ENCODE measurements at places on chromosomes 6 and 20.

DNA sequence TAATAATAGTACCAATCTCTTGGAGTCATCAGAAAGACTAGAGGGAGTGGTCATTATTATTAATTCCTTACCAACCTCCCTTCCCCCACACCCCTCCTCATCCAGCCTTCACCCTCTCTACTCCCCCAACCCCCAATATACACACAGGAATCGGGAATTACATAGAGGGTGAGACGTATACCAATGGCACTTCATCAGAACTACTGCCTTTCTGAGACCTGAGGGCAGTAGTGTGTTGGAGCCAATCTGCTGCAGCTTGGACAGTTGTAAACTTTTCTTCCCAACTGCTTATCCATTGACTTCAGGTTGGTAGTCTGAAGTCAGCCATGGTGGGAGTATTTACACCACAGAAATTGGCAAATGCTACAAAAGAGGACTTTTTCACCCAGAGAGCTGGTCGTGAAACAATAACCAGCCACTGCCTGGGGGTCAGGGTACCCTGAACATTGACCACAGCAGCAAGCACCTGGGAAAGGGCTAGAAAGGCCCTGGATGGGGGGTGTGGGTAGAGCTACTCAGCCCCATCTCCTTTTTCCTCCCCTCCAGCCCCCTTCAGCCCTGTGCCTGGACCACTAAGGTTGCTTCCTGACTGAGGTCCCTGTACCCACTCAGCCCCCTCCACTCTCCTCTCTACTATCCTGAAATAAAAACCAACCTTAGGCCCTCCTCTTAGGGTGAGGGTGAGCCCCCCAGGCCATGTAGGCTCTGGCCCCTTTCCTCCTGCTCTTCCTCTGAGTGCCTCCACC, 161.5 kb downstream of the MRPL14 start:
- no peak for DNase-seq

GRCh38 chr6:98946879-98947410, 801 bp downstream of the FBXL4 start:
- peak; percentile 46 for DNase-seq

- DNase-seq = no peak
Observed at GRCh38 chr20:49964964-49965780, 17.6 kb upstream of the SNAI1 start.

GRCh38 chr6:24897186-24897585, 38.6 kb downstream of the RIPOR2 start:
- no peak for DNase-seq

GRCh38 chr20:58352468-58352867, 36.6 kb upstream of the VAPB start:
- no peak for DNase-seq

DNA sequence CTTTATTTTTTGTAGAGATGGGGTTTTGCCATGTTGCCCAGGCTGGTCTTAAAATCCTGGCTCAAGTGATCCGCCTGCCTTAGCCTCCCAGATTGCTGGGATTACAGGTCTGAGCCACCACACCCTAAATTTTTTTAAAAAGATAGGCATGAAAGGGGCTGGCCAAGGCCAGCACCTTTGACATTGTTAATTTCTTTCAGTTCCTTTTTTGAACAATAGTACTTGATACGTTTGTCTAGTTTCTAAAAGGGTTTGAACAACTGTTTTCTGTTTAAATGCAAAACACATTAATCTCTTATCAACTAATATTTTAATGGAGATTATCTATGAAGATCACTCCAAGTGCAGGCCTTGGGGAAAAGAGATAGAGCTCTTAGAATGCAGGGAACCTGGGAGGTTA, 37.6 kb upstream of the PTPRK start:
- no peak for DNase-seq

DNA sequence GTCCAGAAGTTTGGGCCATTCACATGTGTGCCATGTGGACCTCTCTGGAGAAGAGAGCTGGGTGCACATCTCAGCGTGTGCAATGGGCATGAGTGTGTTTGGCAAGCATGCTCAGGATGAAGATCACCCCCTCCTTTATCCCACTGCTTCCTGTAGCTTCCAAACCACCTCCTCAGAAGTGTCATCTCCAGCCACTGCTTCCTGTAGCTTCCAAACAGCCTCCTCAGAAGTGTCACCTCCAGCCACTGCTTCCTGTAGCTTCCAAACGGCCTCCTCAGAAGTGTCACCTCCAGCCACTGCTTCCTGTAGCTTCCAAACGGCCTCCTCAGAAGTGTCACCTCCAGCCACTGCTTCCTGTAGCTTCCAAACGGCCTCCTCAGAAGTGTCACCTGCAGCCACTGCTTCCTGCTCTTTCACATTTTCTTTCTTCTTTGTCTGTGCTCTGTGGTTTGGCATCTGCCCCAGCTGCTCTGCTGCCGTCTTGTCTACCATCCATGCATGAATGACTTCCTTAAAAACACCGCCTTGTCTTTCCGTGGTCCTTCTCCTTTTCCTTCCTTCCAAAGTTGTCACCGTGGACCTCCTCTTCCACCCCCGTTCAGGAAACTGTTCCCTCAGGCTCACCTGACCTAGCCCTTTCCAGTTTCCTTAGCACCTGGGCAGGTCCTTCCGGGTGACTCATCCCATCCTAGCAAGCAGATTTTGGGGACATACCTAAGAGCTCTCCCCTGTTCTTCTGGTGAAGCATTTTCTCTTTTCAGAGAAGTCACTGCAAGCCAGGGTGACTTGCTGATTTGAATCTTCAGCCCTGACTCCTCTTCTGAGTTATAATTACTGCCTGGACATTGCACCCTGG, 43.5 kb upstream of the TIAM2 start:
- DNase-seq = no peak

GRCh38 chr6:127854009-127854408, 46.8 kb downstream of the THEMIS start:
- DNase-seq = no peak

DNA sequence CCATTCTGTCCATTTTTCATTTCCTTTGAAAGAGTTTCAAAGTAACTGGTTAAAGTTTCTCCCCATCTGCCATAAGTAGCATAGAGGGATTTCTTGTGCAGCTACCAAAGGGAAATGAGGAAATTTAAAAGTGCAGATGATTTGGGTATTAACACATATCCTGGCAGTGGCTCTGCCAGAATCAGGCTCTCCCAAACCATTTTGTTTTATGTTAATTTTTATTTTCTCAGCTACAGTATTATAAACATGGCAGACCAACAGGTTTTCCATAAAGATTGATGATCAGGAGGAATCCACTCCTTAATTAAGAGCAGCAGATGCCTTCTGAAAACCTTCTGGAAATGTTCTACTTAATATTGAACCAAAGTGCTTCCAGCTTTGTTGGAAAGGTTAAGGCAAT, 13.9 kb downstream of the PLCB4 start:
- no peak for DNase-seq

- no peak for DNase-seq
Observed at GRCh38 chr6:129890701-129891100, 29.6 kb upstream of the TMEM244 start.

DNA sequence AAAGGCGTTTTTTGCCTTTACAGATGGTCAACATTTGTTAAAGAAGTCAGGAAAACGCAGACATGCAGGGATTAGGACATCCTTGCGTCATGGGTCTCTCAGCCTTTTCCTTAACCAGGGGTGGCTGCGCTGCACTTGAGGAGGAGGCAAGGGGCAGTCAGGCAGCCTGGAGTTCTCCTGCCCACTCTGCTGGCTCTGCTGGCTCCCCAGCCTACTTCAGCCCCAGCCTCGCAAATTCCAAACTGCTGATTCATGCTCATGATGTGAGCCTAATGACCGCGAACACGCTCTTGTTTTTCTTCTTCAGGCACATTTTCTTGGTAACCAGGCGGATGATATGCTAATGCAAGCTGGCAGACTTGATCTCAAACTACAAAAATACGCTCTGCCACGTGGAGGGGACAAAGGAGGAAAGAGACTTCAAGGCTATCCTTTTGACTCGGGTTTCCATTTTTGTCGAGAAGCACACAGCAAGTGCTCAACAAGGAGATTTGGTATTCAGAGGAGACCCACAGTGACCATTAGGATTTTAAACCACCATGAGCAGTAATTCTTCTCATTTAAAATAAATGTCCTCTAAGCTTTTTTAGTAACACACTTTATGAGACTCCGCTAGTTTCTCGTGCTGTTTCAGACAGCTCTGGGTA, 290.3 kb upstream of the STXBP5 start:
- DNase-seq = peak; percentile 89

GRCh38 chr20:50340541-50340940, 149.9 kb downstream of the CEBPB start:
- DNase-seq = no peak

- DNase-seq = no peak
Observed at GRCh38 chr20:57193094-57193493, 73.3 kb downstream of the BMP7 start.

DNA sequence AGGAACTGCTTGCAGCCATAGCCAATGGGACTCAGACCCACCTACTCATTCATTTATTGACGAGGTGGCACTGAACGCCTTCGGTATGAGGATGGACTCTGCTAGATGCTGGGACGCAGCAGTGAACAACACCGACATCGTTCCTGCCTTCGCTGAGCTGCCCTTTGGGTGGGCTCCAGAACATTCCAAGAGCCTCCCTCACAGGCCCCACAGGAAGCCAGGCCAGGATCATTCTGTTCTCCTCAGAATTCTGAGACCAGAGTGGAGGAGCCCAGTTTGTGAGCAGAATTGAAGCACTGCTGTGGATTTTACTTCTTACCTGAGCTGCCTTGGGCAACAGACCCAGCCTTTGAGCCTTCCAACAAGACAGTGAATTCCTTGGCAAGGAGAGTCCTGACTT, 82.1 kb downstream of the KCNB1 start:
- DNase-seq = no peak

GRCh38 chr6:26286168-26286877, 78.7 kb upstream of the BTN3A2 start:
- peak; percentile 85 for DNase-seq

DNA sequence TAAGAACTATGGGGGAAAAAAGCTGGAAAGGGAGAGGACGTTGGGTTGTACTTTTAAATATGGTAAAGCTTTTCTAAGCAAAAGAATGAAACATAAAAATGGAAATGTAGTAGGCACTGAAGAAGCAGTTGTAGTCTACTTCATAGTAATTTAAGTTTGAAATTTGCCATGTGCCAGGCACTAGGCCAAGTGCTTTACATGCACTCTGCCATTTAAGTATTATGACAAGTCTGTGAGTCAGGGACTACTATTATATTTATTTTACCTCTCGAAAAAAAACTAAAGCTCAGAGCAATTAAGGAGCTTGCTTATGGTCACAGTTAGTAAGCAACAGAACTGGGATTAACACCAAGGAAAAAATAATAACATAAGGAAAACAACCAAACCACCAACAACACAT, 257.8 kb downstream of the GMDS start:
- no peak for DNase-seq

DNA sequence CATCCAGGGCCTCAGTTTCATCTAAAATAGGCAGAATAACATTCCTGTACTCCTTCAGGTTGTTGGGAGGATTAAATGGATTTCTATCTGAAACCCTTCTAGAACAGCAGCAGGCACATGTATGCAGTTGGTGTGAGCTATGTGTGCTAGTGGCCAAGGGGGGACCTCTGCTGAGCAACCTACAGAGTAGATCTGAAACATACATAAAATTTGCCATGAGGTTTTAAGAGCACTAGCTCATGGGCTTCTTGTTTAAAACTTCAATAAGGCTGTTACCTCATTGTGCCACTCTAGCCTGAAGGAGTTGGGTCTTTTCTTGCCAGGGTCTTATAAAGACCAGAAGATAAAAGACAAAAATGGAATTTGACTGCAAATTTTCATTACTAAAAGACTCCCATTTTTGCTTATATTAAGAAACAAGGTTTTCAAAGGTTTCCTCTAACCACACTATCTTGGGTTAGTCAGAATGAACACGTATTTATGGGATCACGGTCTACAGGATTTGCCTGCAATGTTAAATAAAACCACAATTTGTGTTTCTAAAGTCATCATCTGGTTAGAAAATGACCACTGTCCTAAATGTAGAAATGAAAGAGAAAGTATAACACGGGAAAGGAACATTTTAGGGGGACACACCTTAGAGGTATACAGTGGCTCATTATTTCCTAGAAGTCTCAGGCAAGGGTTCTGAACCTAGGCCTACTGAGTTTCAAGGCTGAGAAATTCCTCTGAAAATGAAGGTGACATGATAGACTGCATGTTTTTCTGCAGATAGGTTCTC, 144.9 kb upstream of the OLIG3 start:
- DNase-seq = no peak

DNA sequence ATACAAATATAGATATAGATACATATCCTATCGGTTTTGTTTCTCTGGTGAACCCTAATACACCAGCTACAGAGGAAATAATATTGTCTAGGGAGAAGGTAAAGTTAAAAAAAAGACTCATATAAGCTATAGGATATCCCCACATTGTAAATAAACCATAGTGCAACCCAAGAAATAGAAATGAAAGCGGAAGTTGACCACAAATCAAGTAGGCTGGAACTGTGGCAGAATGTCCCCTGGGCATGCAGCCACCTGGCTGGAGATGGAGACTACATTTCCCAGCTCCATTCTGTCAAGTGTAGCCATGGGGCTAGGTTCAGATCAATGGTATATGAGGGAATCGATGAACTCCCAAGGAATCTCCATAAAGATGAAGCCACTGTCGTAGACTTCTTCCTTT, 70.1 kb upstream of the RPS6KA2 start:
- DNase-seq = no peak

GRCh38 chr20:33246077-33246476, 10.3 kb downstream of the BPIFA1 start:
- DNase-seq = no peak

GRCh38 chr20:47704746-47705496, 80.4 kb downstream of the SULF2 start:
- no peak for DNase-seq

DNA sequence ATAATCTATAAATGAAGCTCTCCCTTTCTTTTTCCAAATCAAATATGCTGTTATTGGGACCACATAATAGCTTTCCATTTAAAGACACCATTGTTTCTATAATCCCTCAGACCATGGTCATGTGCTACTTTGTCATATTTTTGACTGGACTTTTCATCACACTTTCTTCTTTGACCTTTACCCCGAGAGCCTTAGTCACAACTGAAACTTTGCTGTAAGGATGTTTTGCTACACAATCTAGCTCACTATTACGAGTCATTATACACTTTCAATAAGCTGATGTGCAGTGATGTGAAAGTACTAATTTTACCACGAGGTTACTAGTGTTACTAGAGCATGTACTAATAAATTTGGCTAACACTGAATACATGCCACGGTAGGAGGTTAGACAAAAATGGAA, 367.2 kb upstream of the RUNX2 start:
- DNase-seq = no peak

DNA sequence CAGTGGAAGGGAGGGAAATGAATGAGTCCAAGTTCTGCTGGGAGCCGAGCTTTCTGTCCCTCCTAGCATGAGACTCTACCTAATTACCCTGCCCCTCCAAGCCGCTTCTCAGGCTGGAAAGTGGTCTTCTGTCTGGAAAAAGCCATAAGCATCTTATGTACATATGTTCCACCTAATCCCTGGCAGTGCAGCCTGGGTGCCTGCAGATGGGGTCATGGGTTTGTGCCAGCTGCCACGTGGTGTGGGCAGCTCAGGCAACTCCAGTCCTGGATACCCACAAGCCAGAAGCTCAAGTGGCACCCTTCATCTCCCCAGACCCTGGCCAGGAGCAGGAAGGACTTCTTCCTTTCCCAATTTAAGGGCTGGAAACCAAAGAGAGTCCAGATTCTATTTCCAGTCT, 253.1 kb downstream of the LY86 start:
- DNase-seq = peak; percentile 3

Measured in brain (organoid and tissue), 16 donors.